ENCODE measurements at places on chromosomes 16 and 17. TPM values are rescaled to one million over a fixed set of nuclear protein-coding genes. Genes with fewer than 3 reads are reported as not detected.
A peak's percentile ranks its signal among the peaks of the same experiment; 100 is the strongest.

The KRTAP3-1 gene
- total RNA-seq = not detected

The SDR42E2 gene
- total RNA-seq = not detected

DNA sequence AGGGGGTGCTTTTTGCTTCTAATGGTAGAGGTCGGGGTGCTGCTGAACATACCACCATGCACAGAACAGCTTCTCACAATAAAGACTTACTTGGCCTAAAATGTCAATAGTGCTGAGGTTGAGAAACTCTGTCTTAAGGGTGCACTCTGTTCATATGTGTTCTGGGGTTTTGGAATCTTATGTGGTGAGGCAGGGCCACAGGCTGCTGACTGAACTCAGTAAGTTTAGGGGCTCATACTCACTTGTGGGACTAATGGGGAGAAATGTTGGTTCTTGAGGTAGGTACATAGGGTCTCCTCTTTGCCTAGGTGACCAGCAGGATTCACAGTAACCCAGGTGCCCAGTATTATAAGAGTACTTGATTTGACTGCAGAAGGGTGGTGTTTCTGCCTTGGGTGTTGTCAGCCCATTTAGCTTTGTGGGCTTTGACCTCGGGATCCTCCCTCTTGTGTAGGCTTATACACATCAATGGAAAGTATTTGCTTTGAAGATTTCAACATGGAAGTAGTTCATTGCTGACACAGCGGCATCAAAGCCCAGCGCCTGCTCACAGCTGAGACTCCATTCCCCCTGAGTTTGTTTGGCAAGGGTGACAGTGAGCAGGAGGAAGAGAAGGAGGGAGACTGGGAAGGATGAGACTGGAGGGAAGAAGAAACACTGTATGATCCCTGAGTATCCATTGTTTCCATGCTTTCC is 17.2 kb downstream of the SLC7A6 start:
- no peak for DNase-seq

The KRTAP2-2 gene
- total RNA-seq = not detected

GRCh38 chr16:25542306-25542705 is 149.5 kb upstream of the HS3ST4 start:
- DNase-seq = no peak

DNA sequence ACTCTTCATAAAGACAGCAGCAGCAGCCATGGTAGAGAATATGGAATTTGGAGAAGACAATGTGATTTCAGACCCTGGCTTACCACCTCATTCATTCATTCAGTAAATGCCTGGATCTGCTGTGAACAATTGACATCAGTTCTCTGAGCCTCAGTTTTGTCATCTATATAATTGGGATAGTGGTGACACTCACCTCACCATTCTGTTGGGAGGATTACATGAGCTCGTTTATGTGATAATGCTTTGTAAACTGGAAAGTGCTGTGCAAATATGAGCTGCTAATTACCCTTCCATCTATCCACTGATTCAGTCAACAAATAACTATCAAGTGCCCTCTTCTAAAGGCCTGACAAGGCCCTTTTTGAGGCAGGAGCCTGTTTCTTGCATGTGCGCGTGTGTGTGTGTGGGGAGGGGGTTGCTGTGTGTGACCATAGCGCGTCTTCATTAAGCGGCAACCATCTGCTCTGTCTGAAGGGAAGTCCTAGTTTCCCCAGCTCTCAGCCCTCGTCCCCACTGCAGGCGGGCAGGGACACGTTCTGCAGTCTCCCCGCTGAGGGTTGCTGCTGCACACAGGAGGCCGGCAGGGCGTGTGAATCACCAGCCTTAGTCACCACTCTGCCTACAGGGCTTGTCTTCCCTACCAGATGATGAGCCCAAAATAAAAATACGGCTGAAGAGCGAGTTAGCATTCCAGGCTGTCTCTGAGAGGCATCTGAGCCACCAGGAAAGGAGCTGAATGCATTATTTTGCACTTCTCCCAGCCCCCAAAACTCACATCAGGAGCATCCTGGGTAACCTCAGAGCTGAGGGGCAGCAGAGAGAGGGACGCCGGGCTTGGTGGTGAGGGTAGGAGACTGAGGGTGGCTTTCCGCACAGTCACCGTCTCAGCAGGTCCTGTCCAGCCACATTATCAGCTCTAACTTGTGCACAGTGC is 19.9 kb downstream of the ARL4D start:
- DNase-seq = no peak

DNA sequence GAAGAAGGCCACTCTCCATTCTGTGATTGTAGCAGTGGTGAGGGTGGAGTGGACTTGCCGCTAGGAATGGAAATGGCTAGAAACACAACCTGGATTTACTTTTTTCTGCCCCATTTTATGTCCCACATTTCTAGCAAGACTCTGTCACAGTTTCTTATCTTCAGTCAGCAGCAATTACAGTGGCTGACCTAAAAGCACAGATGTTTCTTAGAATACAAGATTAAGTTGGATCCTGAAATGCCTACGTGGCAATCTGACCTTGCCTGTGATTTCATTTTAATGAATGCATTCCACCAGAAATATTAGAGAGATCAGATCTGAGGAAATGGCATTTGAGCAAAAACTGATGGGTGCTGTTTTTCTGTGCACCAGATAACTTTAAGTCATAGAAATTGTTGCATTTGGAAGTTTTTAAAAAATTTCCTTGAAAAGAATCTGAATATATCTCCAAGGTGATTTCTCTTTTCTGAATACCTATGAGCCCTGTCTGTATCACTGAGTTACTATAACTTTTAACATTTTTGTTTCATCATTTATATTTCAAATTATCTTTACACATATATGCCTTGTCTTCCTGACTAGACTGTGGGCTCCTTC is 5.4 kb downstream of the HEATR3 start:
- DNase-seq = no peak

GRCh38 chr16:65876056-65876408 is 490.5 kb upstream of the CDH5 start:
- no peak for DNase-seq

The C17orf67 gene
- 2.4 TPM for total RNA-seq

GRCh38 chr16:20774703-20775362 is 11.0 kb downstream of the ACSM3 start:
- DNase-seq = peak; percentile 58

The HSD11B2 gene
- total RNA-seq = 3.8 TPM

- DNase-seq = no peak
Measured at GRCh38 chr17:32311028-32311536, 30.9 kb downstream of the C17orf75 start.

- DNase-seq = no peak
Measured at GRCh38 chr17:79075861-79076406, 1.3 kb downstream of the ENGASE start.

DNA sequence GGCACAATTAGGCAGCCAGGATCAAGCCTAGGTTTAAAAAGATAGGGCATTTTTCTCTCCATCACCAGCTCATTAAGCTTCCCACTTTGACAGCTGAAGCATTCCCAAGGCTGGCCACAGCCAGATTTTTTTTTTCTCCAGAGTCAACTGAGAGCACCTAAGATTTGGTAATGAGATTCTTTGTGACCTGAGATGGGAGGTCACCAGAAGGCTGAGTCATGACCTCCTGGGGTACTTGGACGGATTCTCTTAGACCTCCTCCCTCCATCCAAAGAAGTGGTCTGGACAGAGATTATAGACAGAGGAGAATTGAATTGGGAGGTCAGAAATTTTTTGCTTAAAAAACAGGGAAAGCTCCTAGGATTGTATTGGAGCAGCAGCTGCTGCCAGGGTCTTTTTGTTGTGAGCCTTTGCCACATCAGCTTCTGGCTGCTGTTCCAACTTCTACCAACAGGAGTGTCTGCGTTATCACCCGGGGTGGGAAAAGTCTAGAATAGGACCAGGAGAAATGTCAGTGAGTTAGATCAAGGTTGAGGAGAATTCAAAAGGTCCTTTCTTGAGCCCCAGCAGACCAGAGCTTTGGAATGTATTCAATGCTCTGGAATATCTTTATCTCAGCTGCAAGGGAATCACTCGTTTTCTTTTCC is 221.2 kb upstream of the N4BP1 start:
- DNase-seq = peak; percentile 37

The CD300H gene
- total RNA-seq = not detected

DNA sequence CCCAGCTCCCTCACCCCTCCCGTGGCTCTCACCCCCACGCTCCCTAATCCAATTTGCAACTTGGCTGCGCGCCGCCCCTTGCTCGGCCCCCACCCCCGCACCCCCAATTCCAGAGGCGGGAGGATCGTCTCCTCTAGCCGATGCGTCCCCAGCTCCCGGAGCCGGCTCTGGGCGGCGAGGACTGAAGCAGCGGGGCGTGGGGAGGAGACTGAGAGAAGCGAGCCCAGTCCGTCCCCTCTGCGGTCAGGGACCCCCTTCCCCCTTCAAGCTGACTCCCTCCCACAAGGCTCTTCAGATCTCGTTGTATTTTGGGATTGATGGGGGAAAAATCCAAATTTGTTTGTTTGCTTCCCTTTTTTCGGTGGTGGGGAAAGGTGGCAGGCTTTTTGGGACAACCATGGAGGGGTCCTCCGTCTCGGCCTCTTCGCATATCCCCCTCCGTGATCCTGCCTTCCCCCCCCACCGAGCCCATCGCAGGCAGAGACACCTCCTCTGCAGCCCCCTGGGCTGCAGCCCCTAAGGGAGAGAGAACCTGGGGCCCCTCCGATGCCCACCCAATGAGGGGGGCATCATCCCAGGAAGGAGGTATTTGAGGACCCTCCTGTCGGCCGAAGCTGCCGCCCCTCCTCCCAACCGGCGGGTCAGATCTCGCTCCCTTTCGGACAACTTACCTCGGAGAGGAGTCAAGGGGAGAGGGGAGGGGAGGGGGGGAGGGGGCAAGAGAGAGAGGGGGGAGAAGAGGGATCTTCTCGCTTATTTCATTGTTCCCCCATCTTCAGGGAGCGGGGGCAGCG is 466 bp downstream of the NEUROD2 start:
- no peak for DNase-seq

- no peak for DNase-seq
Measured at GRCh38 chr17:81528651-81529436, 667 bp downstream of the FSCN2 start.

DNA sequence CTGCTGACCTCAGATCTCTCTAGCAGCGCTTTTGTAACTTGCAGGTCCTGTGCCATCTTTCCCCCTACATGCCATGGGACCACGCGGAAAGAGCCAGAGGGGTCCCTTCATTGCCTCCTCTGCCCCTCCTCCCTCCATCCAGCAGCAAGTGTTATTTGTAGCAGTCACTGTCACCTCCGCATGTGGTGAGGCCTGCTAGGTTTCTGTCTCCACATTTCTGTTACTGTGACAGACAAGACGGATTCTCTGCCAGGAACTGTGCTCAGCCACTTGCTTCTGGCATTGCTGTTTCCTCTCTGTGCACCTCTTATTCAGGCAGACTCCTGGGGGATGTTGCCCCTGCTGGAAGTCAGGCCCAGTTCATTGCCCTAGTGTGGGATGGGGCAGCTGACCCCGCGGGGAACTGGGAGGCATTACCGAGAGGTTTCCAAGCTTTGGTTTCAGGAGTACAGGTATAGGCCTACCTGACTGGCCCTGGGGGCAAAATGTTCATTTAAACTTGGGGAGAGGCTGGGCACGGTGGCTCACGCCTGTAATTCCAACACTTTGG is 61.2 kb downstream of the RAB11FIP4 start:
- no peak for DNase-seq

GRCh38 chr17:12510535-12510934 is 155.2 kb upstream of the MYOCD start:
- no peak for DNase-seq

DNA sequence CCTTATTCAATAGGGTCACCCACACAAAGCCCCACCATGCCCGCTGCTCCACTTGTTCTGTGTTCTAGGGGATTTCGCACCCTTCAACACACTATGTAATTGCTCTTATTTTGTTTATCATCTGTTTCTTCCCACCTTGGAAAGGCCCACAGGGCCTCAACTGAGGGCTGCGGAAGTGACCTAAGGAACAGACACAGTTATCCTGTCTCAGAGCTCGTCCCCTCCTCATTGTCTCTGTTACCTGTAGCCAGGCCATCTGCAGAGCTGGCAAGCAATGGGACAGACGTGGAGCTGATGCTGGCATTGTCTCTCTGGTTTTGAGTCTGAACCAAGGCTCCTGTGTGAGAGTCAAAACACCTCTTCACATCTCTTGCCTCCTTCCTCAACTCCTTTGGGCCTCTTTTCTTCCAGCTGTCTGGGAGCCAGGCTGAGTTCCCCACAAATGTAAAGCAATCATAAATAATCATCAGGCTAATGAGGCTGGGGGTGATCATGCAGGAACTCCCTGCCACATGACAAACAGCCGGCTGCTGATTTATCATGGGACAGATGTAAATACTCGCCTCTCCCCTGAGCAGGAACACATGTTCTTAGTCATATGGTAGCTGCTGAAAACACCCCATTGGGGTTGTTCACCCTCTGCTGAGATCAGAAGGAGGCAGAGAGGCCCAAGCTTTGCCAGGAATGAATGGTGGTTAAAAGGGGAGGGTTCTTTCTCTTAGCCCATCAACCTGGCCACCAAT is 71.9 kb downstream of the AXIN2 start:
- DNase-seq = no peak

Measured in neural crest cell (in vitro differentiated cells).